Right ventricle myocardium inferior (tissue), 1 donor: ENCODE measurements at places on chromosomes 7 and 10.

DNA sequence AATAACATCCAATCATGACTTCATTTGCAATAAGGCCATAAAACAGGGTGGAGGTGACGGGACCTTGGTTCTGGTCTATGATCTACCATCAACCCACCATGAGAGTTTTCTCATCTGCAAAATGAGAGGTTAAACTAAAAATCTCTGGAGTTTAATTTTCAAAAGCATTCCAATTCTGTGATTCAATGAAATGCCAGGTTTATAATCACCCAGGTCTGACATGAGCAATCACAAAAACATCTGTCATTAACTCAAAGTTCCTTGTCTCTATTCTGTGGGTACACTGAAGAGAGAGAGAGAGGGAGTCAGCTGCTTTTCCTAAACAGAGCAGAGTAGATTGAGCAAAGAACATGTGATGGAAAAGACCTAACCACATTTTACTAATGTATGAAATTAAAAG is 75.4 kb downstream of the NUDCD3 start:
- DNase-seq = no peak

- no peak for DNase-seq
Observed at GRCh38 chr7:83212883-83213282, 50.2 kb upstream of the PCLO start.

- peak; percentile 18 for DNase-seq
Observed at GRCh38 chr10:43264344-43264964, 2.4 kb downstream of the RASGEF1A start.

DNA sequence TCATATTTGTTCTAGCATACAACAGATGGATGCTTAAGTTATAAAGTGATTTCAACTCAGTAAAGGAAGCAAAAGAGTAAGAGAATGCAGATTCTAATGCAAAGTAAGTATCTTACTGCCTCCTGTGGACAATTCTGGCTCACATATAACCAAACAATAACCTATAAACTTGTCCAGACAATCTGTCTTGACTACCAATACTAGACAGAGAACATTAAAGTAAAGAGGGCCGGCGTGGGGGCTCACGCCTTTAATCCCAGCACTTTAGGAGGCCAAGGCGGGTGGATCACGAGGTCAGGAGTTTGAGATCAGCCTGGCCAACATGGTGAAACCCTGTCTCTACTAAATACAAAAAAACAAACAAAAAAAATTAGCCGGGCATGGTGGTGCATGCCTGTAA is 329.3 kb downstream of the CACNA2D1 start:
- peak; percentile 53 for DNase-seq

DNA sequence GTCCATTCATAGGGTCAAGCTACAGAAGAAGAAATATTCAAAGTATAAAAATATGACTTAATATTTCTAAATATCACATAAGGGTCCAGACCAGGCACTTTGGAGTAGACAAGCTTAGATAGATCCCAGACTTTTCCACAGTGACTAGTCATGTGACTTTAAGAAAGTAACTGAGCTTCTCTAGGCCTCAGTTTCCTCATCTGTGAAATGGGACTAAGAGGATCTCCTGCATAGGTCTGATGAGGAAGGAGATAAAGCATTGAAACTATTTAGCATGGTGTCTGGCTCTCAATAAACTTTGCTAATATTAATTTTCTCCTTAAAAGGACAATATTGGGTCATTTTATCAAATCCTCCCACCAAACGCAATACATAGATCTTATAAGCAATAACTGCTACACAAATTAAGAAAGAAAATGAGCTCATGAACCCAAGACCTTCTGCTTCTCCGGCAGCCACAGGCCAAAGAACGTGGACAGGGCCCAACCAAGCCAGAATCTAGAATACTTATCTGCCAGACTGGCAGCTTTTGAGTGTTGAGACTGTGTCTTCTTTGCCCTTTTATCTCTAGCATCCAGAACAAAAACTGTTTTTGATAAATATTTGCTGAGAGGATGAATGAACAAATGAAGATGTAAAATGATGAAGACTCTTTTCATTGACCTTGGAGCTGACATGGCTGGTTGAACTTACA is 1.6 kb upstream of the TARP start:
- no peak for DNase-seq

- DNase-seq = no peak
Observed at GRCh38 chr10:71520042-71520441, 123.3 kb downstream of the CDH23 start.

DNA sequence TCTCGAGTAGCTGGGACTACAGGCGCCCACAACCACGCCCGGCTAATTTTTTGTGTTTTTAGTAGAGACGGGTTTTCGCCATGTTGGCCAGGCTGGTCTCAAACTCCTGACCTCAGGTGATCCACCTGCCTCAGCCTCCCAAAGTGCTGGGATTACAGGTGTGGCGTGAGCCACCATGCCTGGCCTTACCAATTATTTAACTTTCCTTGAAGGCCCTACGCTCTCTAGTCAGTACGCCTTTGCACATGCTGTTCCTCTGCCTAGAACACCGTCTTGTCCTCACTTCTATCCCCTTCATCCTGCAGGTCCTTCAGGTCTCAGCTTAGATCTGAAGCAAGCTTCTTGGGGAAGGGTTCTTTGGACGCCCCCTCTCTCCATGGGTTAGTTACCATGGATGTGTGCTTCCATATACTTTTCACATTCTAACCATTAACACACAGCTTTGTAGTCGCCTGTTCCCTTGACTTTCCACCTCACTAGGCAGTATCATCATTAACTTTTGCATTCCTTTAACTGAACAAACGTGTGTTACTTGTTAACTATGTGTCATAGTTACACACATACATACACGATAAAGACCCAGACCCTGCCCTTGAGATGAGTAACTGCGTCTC is 592 bp upstream of the ATP6V1F start:
- no peak for DNase-seq
